ENCODE measurements at places on chromosomes 7 and 10.

GRCh38 chr7:133545618-133546017 is 292.7 kb downstream of the EXOC4 start:
- no peak for DNase-seq

DNA sequence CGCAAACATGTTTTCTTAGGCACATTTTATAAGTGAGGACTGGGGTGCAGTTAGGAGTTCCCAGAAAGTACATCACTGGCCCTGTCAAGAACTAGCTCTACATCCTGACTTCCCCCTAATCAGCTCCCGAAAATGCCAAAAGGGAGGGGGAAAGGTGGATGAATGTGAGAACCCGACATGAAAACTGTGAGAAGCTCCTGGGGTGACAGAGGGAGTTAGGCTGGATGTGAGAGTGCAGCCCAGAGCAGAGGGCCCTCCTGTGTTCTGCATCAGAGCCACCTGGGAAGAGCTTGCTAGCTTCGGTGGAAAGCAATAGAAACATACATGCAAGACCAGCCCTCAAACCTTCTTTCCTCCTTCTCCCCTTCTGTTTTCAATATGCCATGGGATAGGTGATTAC is 30.5 kb upstream of the SEM1 start:
- DNase-seq, result no peak

GRCh38 chr7:37310327-37311080 is 138.2 kb downstream of the ELMO1 start:
- no peak for DNase-seq

DNA sequence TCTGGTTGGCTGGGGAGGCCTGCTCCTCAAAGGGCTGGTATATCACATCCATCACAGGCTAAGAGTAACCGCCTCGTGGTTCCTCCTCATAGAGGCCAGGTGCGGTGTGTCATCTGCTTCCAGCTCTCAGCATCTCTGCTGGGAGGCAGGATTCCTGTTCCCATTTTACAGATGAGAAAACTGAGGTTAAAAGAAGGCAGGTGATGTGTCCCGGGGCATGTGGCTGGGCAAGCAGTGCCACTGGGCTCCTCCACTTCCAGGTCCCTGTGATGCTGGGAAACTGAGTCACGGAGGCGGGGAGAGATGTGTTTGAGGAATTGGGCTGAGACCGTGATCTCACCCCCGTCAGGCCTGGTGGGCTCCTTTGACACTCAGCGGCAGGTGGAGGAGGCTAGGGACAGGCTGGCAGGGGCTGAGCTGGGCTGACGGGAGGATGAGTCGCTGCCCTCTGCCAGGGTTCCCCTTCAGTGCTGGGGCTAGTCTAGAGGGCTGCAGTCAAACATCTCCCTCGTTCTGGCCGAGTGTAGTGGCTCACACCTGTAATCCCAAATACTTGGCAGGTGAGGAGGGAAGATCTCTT is 9.4 kb downstream of the ARPC1B start:
- no peak for DNase-seq

DNA sequence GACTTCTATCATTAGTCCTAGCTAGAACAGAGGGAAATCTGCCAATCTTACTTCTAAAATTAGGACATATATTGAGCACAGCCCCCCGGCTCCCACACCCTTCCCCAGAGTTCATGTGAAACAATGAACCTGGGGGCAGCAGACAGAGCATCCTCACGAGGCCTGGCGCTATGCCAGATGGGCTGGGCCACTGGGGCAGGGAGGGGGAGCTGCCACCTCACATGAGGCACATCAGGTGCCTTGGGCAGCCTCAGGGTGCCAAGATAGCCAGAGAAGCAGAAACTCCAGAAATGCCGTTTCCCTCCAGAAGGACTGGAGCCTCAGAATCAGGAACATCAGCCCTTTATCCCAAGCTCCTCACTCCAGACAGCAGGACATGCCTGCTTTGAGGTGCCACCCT is 92.8 kb upstream of the LANCL2 start:
- no peak for DNase-seq

DNA sequence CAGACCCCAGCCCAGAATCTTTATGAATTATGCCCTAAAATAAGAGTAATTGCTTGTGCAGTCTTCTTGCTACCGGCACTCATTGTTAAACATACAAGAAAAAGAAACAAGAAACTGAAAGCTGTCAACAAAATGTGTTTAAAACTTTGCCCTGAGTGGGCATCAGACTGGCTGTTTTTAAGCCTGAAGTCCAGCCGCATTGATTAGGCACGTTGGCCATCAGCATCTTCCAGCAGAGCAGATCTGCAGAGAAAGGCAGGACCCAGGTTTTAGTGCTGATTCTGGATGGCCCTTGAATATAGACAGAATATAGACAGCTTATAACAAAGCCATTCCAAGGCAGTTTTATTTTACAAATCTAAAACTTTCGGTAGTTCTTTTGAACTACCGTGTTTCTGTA is 102.8 kb downstream of the POLL start:
- no peak for DNase-seq

DNA sequence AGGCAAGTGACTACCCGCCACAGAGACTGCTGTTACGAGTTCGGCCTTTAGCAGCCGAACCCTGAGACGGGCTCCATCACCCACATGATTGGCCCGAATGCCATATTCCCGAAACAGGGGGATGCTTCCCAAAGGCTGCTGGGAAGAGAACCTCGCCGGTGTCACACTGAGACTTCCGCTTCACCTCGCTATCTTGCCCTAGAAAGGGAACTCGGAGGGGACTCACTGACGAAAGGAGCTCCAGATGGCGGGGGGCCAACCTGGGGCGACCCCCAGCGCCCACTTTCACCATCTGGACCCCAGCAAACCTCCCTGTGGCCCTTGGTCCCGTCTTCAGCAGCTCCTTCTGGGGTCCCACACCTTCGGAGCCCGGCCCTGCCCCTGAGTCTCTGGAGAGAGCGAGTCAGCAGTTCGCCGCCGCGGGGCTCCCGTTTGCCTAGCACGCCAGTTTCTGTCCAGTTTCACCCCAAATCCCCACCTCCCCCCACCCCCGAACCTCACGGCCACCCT is 529 bp downstream of the HPS1 start:
- peak; percentile 46 for DNase-seq

DNA sequence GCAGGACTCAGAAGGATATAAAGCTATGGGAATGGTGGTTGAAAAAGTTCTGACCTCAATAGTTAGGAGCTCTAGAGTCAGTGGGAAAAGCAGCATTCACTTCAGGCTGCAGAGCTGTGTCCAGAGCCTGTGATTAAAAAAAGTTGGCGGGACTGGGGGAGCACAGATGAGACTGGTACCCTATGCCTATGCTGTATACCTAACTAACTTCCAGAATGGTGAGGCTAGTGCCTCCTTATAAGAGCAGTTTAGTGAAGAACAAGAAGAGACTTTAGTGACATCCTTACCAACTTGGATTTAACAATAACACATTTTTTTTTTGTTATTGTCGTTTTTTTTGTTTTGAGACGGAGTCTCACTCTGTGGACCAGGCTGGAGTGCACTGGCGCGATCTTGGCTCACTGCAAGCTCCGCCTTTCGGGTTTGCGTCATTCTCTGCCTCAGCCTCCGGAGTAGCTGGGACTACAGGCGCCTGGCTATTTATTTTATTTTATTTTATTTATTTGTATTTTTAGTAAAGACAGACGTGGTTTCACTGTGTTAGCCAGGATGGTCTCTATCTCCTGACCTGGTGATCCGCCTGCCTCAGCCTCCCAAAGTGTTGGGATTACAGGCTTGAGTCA is 6.6 kb upstream of the ZNF282 start:
- DNase-seq, result no peak

GRCh38 chr10:44921506-44921905 is 10.4 kb downstream of the TMEM72 start:
- DNase-seq, result no peak

DNA sequence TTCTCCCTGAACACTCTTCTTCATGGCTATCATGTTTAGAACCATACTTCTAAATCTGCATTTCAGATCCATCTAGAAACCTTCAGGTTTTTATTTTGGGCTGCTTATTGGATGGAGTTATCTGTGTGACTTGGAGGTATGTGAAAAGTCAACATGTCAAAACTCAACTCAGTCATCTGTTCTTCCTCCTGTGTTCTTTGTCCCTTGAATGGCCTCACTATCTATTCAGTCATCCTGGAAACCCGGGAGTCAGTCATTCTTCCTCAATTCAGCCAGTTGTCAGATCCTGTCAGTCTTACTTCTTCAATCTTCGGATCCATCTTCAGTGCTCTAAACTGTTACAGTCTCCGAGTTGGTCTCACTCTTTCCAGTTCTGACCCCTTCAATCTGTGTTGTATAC is 52.2 kb downstream of the VKORC1L1 start:
- no peak for DNase-seq

- no peak for DNase-seq
These were observed 118.3 kb downstream of the PPP1R17 start for GRCh38 chr7:31805209-31805818.

DNA sequence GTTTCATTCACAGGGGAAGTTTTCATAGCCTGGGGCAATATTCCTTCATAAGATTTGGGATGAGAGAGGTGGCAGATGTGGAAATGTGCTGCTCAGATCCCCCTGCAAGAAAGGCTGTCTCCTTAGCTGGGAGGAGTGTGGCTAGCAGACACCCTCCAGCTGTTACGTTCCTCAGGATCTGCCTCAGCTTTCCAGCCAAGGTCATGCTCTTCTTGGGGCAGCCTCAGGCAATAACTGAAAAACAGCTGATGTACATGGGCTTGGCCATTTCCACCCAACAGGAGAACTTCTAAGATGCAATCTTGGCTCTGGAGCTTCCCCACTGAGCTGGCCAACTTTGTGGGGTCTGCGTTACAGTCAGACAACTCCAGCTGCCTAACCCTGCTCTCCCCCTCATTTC is 51.3 kb upstream of the SEPTIN7 start:
- DNase-seq, result no peak

DNA sequence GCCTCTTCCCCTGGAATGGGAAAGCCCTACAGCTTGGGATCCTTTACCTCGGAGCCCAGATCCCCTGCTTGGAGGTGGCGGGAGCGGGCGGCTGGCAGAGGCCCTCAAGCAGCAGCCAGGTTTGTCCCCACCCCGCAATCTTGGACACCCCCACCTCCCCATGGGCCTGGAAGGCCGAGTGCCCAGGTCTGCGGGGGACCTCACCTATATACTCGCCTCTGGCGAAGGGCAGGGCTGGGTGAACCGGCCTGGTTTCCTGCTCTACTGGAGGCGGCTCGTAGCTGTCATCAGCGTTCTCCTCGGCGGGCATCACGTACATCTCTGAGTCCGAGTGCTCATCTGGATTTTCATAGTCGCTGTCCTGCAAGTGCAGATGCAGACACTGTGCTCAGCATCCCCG is 44.2 kb downstream of the BLNK start:
- no peak for DNase-seq

- DNase-seq, result no peak
These were observed 264.7 kb downstream of the GLI3 start for GRCh38 chr7:41972270-41972669.

DNA sequence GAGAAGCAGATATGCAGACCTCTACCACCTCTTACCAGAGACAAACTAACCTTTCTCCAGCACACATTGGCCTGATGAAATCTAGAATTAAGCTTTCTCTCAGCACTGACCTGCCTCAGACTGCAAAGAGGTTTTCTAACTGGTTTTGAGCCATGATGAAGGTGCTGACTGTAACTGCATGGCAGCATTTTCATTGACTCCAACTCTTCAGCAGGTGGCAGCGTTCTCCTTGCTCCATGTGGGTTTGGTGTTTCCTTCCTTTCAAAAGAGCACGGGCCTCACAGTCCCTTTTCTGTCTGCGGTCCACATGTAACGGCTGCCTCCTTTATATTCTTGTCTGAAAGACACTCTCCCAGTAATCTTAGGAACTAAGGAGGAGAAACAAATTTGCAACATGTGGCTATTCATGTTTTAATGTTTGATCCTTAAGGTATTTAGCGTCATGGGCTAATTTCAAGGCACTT is 12.6 kb downstream of the KLLN start:
- peak; percentile 6 for DNase-seq

DNA sequence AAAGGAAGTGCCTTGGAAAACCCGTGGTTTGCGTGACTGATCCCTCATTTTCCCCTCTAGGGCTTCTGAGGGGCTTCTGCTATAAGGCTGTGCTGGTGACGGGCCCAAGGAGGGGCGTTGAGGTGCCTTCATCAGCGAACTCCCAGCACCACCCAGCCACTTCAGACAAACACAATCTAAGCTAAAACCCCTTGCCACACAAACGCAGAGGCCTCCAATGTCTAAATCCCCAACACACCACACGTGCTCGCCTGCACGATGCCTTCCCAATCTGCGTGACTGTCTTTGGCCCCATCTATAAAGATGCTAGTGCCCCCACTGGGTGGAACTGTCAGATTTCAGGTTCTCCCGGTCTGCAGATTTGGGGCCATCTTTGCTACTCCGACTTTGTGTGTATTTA is 4.1 kb upstream of the GAD2 start:
- no peak for DNase-seq

- DNase-seq, result no peak
These were observed 185.7 kb downstream of the GRID1 start for GRCh38 chr10:86180861-86181260.

DNA sequence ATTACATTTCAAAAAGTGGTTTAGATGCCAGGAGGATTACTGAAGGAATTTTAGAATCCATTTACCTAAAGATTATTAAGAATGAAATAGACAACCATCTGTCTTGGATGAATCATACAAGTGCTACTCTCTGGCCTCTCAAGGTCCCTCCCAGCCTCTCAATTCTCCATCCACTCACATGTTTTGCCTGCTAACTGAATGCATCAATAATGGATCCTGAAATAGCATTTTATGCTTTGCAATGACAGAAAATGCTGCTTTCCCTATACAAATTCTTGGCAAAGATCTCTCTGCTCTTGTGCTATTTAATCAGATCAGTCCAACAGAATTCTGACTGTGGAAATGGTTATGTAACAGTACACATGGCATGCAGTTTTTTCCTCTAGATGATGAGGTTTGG is 68.1 kb downstream of the HBP1 start:
- no peak for DNase-seq

GRCh38 chr10:63324495-63324854 is 141.3 kb downstream of the JMJD1C start:
- DNase-seq, result no peak

DNA sequence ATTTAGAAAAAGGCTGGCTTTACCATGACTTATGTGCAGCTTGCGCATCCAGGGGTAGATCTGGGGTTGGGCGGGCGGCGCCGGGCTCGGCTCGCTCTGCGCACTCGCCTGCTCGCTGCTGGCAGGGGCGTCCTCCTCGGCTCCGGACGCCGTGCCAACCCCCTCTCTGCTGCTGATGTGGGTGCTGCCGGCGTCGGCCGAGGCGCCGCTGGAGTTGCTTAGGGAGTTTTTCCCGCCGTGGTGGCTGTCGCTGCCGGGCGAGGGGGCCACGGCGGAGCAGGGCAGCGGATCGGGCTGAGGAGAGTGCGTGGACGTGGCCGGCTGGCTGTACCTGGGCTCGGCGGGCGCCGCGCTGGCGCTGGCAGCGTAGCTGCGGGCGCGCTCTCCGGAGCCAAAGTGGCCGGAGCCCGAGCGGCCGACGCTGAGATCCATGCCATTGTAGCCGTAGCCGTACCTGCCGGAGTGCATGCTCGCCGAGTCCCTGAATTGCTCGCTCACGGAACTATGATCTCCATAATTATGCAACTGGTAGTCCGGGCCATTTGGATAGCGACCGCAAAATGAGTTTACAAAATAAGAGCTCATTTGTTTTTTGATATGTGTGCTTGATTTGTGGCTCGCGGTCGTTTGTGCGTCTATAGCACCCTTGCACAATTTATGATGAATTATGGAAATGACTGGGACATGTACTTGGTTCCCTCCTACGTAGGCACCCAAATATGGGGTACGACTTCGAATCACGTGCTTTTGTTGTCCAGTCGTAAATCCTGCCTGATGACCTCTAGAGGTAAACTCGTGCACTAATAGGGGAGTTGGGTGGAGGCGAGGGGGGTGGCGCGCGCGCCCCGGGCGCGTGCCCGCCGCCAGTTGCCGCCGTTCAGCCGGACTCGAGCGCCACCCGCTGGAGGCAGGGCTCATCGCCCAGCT is at the start of gene HOXA5:
HOXA5 (minus strand) TSS at position 659 of the 927 bp plus-strand sequence; CDS start at position 585, 74 bp downstream.
- DNase-seq, result no peak

GRCh38 chr10:101397140-101397539 is 43.2 kb downstream of the BTRC start:
- DNase-seq, result peak; percentile 24
